ENCODE measurements at places on chromosomes 5 and 9. TPM values are rescaled to one million over a fixed set of nuclear protein-coding genes. Genes with fewer than 3 reads are reported as not detected.

DNA sequence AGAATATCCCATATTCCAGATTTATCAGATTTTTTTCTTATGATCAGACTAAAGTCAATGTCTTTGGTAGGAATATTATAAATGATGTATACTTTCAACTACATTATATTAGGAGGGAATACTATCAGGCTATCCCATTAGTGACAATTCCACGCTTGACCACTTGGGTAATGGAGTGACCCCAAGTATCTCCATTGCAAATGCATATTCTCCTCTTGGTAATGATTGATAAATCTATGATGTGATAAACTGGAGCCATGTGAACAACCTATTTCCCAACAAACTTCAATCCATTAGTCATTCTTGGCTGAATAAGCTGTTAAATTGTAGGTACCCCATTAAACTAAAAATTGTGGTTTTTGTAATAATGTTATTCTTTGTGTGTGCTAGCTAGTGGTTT is 12.2 kb upstream of the MPDZ start:
- DNase-seq, result no peak
- no peaks in the 10 kb centered on the region for H3K27me3 ChIP-seq
- H3K36me3 ChIP-seq, result no peaks in the 10 kb centered on the region

- no peaks in the 10 kb centered on the region for H3K27me3 ChIP-seq
- no peak overlapping the region for H3K4me3 ChIP-seq
These were observed 567.2 kb downstream of the PTPRD start for GRCh38 chr9:10045598-10045997.

GRCh38 chr5:77957931-77958521 is 181.9 kb upstream of the TBCA start:
- no peak for DNase-seq
- no peak overlapping the region for H3K27ac ChIP-seq
- H3K4me1 ChIP-seq, result no peaks in the 10 kb centered on the region
- no peak overlapping the region for H3K4me3 ChIP-seq

DNA sequence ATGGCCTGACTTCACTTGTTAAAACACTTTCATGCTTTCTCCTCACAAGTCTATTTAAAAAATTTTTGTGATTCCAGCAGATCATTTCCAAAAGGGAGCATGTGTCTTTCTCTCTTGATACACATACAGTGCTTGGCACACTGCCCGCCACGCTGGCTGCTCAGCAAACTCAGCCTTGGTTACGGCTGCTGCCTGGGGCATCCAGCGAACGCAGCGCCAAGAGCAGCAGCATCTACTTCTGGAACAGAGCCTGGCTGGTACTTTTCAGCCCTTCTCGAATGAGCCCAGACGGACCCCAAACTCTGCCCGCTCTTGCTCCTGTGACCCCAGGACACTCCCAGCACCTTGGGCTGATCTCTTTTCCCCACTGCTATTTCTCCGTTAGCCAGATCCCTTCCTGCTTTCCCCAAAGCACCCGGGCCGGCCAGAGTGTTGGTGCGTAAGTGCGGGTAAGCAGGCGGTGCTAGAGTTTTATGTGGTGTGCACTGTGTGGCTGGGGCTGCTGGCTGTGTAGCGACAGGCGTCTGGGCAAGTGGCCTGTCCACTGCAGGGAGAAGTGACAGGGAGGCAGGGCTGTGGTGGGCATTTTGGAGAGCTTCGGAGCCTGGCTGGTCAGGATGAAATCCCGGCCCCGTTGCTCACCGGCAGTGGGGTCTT is 73.2 kb downstream of the SH3PXD2B start:
- DNase-seq, result peak; percentile 82
- H3K4me3 ChIP-seq, result peak overlapping the region; percentile 30
- H3K4me1 ChIP-seq, result peaks cover 41% of the 10 kb centered on the region

- no peak overlapping the region for H3K4me3 ChIP-seq
- peaks cover 57% of the 10 kb centered on the region for H3K36me3 ChIP-seq
- no peaks in the 10 kb centered on the region for H3K4me1 ChIP-seq
- DNase-seq, result no peak
- no peaks in the 10 kb centered on the region for H3K27me3 ChIP-seq
These were observed 5.1 kb upstream of the HK3 start for GRCh38 chr5:176904276-176904675.

The CCL28 gene
- 8.1 TPM for total RNA-seq

DNA sequence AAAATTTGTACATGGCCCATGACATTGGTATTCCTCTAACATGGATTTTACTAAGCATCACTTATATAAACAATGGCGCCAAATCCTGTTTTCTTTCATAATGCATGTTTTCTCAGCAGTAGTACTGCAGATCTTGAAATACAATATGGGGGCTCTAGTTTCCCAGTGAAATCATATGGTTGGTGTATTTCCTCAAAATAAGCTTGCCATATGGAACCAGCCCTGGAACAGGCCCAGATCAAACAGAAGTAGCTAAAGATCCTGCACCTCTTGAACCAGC is 163.9 kb downstream of the ZNF608 start:
- no peak overlapping the region for H3K27ac ChIP-seq
- peaks cover 13% of the 10 kb centered on the region for H3K4me1 ChIP-seq
- no peaks in the 10 kb centered on the region for H3K27me3 ChIP-seq
- H3K4me3 ChIP-seq, result no peak overlapping the region

- H3K27ac ChIP-seq, result peak overlapping the region; percentile 80
- peak; percentile 37 for DNase-seq
- no peaks in the 10 kb centered on the region for H3K27me3 ChIP-seq
- H3K4me1 ChIP-seq, result peaks cover 9% of the 10 kb centered on the region
- peak overlapping the region; percentile 73 for H3K4me3 ChIP-seq
These were observed 909 bp downstream of the AFF4 start for GRCh38 chr5:132962429-132963021.

The GNA14 gene
- total RNA-seq, result 2.5 TPM

DNA sequence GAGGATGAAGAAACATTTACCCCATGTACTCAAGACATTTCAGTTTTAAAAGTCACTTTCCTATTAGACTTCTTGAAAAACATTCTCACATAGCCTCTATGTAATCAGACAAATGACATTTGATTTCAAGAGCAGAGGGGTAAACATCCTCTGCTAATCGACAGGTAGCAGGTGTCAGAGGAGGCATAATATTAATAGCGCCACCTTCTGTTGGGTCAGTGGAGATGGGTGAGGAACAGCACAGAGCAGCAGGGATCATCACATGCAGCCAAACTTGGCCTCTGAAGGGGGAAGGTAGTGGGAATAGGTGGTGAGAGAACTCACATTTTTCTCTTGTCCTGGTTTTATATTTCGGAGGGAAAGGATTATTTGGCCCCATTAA is 3.3 kb upstream of the LSM11 start:
- H3K27ac ChIP-seq, result no peak overlapping the region
- H3K36me3 ChIP-seq, result peaks cover 26% of the 10 kb centered on the region
- H3K4me3 ChIP-seq, result no peak overlapping the region
- peaks cover 14% of the 10 kb centered on the region for H3K4me1 ChIP-seq
- no peaks in the 10 kb centered on the region for H3K27me3 ChIP-seq

The TLR4 gene
- not detected for total RNA-seq

GRCh38 chr5:16057277-16057676 is 122.3 kb downstream of the MARCHF11 start:
- no peaks in the 10 kb centered on the region for H3K4me1 ChIP-seq
- no peaks in the 10 kb centered on the region for H3K36me3 ChIP-seq
- no peak for DNase-seq
- H3K27me3 ChIP-seq, result no peaks in the 10 kb centered on the region

DNA sequence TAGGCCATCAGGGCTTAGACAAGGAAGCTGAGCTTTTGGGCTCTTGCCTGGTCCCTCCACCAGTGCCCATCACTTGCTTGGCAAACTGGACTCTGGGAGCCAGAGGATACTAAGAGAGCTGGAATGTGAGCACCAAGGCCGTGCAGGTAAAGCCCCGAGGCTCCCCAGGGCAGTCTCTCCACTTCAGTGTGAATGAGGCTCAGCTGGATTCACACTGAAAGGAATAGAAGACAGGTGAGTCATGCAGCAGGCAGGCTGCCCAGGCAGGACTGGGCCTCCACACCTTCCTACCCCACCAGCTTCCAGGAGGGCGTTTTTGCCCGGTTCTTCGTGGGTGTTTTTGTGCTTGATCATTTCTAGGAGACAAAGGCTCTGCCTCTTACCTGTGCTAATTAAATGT is 7.3 kb upstream of the CTSV start:
- H3K36me3 ChIP-seq, result no peaks in the 10 kb centered on the region
- peaks cover 36% of the 10 kb centered on the region for H3K4me1 ChIP-seq
- no peaks in the 10 kb centered on the region for H3K27me3 ChIP-seq
- peak overlapping the region; percentile 34 for H3K4me3 ChIP-seq

DNA sequence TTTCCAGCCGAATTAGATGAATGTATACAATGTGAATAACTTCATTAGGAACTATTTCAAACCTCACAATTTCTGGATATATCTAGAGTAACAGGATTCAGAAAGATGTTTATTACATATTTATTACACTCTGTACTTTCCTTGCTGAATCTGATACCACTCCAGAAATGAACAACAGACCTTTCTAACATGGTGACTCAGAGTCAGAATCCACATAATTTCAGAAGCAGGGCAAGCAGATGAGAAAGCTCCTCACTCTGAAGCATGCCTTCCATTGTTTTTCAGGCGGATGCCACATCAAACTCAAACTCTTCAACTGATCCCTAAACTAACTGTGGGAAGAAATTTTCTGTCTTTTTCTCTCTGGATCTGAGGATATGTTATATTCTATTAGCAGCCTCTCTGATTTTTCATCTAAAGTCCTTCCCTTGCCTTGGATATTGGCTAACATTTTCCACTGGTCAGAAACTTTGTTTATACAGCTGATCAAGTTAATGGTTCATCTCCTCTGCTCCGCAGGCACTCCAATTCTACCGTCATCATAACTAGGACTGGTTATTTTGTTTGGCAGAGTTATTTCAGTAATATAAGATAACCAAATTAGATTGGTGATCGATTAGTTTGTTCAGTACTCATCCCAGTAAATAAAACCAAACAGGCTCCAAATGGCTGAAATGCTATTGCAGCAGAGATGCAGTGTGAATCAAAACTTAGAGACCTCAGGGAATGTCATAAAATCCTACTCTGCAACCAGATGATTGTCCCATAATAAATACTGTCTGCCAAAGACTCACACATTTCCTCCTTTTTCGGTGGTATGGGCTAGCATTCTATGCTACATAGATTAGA is 556.0 kb downstream of the EBF1 start:
- H3K27ac ChIP-seq, result no peak overlapping the region
- no peaks in the 10 kb centered on the region for H3K27me3 ChIP-seq
- no peak overlapping the region for H3K4me3 ChIP-seq
- H3K4me1 ChIP-seq, result no peaks in the 10 kb centered on the region
- DNase-seq, result no peak

DNA sequence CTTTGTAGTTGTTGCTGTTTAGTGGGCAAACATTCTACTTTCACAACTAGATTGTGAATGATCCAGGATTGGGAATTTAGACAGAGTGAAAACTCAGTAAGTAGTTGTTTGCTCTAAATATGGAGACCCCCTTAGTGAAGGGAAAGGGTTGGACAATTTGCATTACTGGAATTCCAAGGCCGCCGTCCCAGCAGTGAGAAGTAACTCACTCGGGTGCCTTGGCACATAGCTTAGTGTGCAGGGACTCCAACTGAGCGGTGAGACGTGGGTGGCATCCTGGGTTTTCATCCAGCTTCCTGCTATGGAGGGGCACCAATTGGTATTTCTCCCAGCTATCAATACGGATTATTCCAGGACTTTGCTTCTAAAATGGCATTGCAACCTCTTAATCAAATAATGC is 69.7 kb upstream of the FCN1 start:
- no peaks in the 10 kb centered on the region for H3K36me3 ChIP-seq
- H3K4me1 ChIP-seq, result no peaks in the 10 kb centered on the region
- H3K27me3 ChIP-seq, result no peaks in the 10 kb centered on the region
- H3K27ac ChIP-seq, result no peak overlapping the region

DNA sequence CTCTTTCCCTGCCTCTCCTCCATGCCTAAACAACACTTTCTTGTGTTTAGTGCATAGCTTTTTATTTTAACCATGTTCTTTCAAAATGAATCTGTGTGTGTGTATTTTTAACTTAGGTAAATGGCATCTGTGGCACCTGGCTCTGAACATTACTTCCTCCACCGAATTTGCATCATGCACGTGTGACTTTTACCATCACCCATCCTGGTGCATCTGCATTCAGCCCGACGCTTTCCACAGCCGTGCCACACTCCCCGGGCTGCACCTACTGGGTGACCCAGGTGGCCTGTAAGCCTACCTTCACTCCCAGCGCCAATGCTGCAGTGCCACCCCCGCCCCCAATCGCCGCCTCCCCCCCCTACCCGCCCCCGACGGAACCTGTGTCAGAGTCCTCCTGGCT is 12.7 kb upstream of the FCN1 start:
- no peak overlapping the region for H3K4me3 ChIP-seq
- H3K36me3 ChIP-seq, result no peaks in the 10 kb centered on the region
- H3K4me1 ChIP-seq, result no peaks in the 10 kb centered on the region
- no peak overlapping the region for H3K27ac ChIP-seq

DNA sequence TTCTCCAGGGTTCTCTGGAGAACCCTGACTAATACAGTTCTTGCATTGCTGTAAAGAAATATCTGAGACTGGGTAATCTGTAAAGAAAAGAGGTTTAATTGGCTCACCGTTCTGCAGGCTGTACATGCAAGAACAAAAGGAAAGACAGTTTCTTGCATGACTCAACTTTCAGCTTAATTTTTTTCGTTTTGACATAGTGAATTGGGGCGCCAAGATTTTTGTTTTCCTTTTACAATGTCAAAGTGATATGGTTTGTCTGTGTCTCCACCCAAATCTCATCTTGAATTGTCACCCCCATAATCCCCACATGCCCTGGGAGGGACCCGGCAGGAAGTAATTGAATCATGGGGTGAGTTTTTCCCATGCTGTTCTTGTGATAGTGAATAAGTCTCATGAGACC is 11.8 kb upstream of the CRHBP start:
- no peak overlapping the region for H3K27ac ChIP-seq
- no peak for DNase-seq
- no peak overlapping the region for H3K4me3 ChIP-seq
- no peaks in the 10 kb centered on the region for H3K4me1 ChIP-seq
- no peaks in the 10 kb centered on the region for H3K27me3 ChIP-seq

The LCN2 gene
- 154 TPM for total RNA-seq

DNA sequence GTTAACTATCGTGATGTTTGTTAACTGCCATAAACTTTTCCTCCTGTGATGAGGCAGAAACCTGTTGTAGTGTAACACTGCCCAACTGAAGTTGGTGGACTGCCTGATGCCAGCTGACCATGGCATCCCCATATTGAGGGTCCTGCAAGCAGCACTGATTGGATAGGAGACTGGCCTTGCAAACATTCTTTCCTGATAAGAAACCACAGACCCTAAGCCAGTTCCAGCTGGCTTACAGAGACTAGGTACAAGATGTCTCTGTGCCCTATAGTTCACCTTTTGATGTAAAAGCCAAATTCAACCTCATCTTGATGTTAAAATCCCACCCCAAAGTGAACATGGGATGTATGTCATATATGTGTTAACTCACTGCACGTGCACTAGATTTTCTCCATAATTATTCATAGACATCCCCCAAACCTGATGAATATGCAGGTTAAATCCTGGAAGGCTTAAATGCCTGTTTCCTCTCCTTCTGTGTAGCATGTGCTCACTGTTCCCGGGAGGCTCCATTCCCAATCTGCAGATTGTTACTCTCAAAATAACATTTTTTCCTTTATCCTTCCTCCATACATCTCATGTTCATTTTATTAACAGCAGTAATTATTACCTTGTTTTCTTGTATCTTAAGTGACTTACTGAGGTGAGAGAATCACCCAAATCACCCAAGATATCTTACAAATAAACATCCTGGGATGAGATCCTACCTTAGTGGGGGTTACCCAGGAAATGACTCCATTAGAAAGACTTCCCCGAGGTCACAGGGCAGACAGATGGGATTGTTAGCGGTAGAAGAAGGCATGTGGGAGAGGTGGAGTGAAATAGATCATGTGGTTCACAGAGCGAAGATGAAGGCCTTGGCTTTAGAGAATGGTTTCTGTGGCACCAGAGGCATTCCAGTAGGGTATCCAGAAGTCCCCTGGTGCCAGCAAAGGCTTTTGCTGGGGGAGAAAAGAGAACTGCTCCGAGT is 566.7 kb downstream of the CCDC171 start:
- H3K4me1 ChIP-seq, result peaks cover 6% of the 10 kb centered on the region
- no peak overlapping the region for H3K4me3 ChIP-seq
- no peak for DNase-seq

Measured in PC-3 (cell line).